ENCODE measurements at places on chromosomes 4 and X.

DNA sequence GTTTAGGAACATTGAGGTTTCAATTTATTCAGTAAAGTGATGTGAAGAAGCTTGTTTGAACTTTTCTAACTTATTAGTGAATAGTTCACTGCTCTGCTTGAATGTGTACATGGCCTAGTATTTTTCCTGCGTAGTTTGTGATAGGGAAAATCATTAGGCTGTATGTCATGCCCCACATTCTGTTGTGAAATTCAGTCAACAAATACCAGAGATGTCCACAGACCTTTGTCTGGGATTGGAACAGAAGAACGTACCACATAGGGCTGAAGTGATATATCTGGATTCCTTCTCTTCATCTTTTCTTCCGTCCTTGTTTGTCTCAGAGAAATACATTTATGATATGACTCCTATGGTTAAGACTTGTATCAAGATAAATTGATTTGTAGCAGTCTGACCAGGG is 88.8 kb upstream of the PLS3 start:
- DNase-seq = no peak

- no peak for DNase-seq
Measured at GRCh38 chrX:130981836-130982235, 76.3 kb upstream of the ARHGAP36 start.

- no peak for DNase-seq
Measured at GRCh38 chrX:135327299-135327698, 18.0 kb downstream of the ETDC start.

GRCh38 chr4:7381890-7382633 is 52.7 kb downstream of the PSAPL1 start:
- no peak for DNase-seq

DNA sequence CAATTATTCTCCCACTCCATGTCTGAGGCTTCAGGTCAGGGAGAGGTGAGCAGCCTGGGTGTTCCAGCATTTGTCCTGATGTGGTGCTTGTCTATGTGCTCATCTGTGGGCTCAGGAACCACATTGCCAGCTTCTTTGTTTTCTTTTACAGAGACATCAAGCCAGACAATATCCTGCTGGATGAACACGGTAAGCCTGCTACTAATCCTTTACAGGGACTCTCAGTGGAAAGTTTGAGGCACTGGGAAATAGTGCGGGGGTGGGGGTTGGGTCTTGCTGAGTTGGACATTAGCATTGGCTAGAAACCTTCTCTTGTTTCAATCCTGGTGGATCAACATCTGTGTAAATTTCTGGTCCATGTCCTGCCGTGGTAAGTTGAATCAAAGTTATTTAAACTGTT is 310.3 kb downstream of the EVC2 start:
- DNase-seq = no peak

DNA sequence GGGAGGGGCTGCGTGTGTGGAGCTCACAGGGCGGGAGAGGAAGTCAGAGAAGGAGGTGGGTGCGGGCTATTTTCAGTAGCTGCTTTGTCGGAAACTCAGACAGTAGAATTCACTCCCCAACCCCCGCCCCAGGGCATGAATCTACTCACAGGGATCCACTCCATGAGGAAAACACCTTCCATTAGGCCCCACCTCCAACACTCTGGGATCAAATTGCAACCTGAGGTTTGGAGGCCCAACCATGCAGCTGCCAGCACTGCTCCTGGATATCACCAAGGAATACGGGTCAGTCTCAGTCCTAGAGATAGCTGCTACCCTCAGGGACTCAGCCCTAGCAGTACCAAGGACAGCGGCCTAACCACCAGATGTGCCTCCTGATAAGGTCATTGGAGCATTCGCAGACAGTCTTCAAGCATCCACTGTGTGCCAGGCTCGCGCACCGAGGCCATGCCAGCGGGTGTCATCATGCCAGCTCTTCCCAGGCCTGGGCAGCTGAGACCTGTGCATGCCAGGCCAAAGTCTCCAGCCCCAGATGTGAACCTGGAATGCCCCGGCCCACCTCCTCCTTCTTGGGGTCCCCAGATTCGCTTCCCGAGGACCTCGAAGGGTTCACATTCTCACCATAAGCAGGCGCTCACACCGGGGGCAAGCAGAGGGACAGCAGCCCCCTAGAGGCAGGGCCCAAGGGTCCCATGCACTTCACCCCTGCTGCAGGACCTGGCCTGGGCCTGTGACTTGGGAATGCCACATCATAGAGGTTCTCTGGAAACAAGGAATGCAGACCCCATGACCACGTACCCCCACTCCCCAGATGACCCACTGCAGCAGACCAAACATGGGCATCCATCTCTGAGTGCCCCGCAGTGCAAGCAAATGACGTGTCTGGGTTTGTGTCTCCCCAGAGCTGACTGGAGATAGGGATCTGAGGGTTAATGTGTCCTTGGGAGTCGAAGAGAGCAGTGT is 102.3 kb downstream of the ADRA2C start:
- no peak for DNase-seq

DNA sequence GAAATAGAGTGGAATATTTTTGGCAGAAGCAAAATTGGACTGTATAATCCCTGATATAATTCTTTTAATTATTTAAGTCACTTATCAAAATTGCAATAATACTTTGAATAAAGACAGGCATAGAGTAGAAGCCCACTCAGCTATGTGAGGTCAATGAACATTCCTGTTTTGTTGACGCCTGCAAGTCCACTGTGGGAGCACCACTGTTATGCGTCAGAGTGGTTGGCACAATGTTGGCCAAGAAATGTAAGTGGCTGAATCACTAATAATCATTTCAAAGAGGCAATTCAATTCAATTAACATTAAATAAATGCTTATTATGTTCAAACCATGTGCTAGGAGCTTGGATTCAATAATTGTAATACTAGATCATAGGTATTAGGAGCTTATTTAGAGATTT is 221.0 kb downstream of the SPCS3 start:
- no peak for DNase-seq

DNA sequence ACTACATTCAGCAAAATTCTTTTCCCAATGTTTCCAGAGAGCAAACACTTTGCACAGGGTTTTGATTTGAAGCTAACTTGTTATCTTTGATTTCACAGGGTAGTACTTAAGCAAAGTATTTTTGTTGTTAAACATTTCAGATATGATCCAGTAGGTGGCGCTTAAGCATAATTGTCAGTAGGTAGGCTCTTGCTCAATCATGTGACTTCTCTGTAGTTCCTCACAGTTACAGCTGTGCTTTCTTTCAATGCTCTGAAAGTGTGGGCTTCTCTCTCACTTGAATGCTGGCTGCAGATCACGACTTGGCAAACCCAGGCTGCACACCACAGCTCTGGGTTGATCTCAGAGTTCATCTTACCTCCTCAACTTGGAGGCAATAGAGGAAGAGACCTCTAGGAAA is 1016.5 kb downstream of the SH3BGRL start:
- no peak for DNase-seq

DNA sequence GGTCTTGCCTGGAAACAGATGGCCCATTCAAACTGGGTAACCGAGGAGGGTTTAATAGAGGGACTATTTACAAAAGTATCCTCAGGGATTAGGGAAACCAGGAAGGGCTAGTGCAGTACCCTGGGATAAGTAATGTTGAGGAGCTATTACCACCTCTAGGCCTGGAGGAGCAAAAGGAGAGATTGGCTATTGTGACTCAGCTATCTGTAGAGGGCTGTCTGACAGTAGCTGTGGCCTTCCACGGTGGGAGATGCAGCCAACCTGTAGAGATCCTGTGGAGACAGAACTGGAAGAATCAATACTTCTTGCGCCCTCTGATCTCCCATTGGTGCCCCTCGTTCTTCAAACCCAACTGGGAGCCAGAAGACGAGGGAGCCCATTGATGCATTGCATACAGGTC is 34.1 kb upstream of the RPS6KA3 start:
- DNase-seq = no peak

- no peak for DNase-seq
Measured at GRCh38 chr4:5120468-5120867, 69.2 kb downstream of the STK32B start.

DNA sequence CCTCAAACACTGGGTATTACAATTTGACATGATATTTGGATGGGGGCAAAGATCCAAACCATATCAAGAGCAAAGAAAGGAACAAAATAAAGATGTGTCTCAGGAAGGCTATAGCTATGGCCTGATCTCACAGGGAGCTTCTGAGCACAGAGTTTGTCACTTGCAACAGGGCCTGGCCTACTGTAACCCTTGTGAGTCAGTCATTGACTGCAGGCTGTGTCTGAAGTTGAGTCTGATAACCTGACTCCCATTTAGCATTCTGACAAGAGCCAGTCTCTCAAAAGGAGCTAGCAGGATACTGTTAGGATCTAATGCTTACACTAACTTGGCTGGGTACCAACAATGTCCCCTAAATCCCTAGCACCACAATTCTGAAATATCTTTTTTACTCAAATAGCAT is 612.5 kb upstream of the TECRL start:
- DNase-seq = no peak

- no peak for DNase-seq
Measured at GRCh38 chr4:574346-575161, 1.5 kb downstream of the TMEM271 start.

DNA sequence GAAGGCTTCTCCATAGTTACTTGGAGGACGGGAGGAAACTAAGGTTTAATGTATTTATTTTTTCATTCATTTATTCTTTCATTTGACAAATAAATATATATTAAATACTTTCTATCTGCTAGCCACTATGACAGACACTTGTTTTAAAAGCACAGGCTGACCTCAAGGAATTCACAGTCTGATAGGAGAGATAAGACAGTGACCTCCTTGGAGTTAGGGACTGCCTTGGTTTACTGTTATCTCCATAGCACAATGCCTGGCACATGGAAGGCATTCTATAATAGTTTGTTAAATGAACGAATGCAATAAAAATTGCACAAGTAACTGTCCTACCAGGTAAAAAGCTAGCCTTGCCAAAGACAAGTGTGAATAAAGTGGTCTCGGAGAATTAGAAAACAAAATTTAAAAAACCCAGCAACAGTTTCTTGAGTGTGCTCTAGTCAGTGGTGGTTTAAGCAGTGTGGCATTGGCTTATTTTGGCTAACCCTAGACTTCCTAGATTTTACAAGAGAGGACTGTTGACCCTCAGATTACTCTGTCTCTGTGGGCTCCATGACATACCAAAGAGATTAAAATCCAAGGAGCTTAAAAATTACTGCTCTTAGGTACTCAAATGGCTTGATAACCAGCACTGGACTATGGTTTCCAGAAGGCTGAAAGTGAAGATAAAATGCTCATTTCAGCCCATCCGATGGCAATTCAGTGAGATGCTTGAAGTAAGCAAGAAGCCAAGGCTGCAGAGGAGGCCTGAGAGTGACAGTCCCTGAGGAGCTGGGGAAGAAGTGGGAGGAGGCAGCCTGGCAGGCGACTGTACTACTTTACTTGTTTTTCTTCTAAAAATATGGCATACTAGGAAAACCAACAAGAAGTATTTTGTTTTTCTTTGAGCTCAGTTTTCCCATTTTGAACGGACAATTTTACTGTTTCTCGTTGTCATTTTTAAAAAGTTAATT is 9.6 kb downstream of the AFP start:
- DNase-seq = no peak

DNA sequence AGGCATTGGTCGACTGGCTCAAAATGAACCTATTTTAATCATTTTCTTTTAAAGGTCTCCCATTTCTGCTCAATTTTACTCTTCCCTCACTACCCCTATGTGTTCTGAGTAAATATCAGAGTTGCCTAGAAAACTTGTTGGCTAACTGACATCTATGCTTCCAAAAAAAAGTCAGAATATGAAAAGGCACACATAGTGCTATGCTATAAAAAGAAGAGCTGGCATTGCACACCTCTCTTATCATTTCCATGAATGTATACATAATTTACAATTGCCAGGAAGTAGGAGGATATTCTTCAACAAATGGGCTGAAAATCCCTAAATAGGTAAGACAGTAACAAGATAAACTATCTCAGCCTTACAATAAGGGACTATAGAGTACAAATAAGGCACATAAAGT is 70.2 kb downstream of the FRYL start:
- DNase-seq = no peak

DNA sequence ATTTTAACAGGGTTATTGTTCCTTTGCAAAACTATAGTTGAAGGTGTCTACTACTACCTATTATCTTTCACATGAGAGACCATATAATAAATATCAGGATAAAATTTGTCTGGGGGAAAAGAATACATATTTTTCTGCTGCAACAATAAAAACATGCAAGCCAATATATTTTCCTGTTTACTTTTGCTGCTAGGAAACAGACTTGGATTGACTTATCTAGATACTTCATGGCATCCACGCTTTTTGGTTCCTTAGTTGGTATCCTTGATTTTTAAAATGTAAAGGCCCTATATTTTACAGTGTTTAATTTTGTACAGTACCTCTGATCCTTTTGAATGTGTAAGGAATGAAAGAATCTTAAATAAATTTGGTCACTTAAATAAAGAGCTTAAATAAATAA is 150.6 kb downstream of the GPC3 start:
- DNase-seq = no peak

DNA sequence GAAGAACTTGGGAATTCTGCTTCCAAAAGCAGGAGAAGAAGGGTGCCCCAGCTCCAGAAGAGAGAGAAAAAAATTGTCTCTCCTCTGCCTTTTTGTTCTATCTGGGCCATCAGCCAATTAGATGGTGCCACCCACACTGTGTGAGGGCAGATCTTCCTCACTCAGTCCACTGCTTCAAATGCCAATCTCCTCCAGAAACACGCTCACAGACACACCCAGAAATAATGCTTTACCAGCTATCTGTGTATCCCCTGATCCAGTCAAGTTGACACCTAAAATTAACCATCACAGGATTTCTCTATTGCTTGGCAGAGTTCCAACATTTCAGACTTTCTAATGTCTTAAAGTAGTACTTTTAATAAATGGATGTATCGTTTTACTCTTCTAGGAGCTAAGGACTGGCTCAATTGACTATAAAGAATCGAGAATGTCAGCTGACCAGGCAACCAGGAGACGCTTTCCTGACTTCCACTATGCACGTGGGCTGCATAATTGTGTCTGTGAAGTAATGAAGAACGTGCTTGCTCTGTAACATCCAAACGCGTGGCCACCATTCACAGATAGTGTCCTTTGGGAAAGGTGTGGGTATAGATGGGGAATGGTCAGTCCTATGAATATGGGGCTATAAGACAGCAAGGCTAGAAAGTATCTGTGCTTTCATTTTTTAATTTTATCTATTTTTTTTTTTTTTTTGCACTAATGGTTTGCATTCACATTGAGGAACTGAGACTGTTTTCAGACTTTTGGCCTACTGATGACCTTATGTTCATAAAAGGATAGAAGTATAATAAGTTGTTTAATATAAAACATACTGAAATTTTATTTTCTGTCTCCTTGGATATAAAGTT is 9.9 kb upstream of the SMIM20 start:
- DNase-seq = no peak

DNA sequence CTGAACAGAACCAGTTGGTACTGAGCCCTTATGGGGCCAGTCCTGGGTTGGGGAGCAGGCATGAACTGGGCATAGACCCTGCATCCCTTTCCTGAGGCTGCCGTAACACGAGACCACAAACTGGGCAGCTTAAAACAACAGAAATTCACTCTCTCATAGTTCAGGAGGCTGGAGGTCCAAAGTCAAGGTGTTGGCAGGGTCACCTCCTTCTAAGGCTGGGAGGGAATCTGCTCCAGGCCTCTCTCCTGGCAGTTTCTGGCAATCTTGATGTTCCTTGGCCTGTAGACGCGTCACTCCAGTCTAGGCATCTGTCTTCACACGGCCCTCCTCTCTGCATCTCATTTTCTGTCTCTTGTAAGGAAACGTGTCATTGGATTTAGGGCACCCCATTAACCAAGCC is 19.8 kb upstream of the SORCS2 start:
- DNase-seq = no peak
